ENCODE measurements at places on chromosomes 3 and 15. TPM values are rescaled to one million over a fixed set of nuclear protein-coding genes. Genes with fewer than 3 reads are reported as not detected.

The OIP5 gene
- not detected for polyA plus RNA-seq

The IGSF10 gene
- polyA plus RNA-seq: 0.56 TPM

The IQCF5 gene
- polyA plus RNA-seq: not detected

The RTP1 gene
- not detected for polyA plus RNA-seq

The TRH gene
- polyA plus RNA-seq: 0.22 TPM

The GOLGA8Q gene
- 0.45 TPM for polyA plus RNA-seq

The SCAMP5 gene
- 49.1 TPM for polyA plus RNA-seq

The LRRIQ4 gene
- polyA plus RNA-seq: not detected

The SLC2A2 gene
- polyA plus RNA-seq: not detected

The PATL2 gene
- polyA plus RNA-seq: not detected

The GABRG3 gene
- polyA plus RNA-seq: not detected

The DUOX1 gene
- 0.34 TPM for polyA plus RNA-seq

The CYP19A1 gene
- polyA plus RNA-seq: 0.93 TPM

The SAMMSON gene
- polyA plus RNA-seq: not detected

The BUB1B gene
- polyA plus RNA-seq: 0.15 TPM

The TMEM266 gene
- 0.04 TPM for polyA plus RNA-seq

The FETUB gene
- polyA plus RNA-seq: not detected

The CYP1A1 gene
- polyA plus RNA-seq: 12.7 TPM

The SPTSSB gene
- polyA plus RNA-seq: 0.24 TPM

Data from adipose tissue (tissue), 3 donors.